ENCODE measurements at places on chromosomes 6 and 20.

- DNase-seq, result no peak
These were observed 194.8 kb downstream of the COL9A1 start for GRCh38 chr6:70107852-70108629.

GRCh38 chr20:24328901-24329300, 140.5 kb upstream of the SYNDIG1 start:
- no peak for DNase-seq

DNA sequence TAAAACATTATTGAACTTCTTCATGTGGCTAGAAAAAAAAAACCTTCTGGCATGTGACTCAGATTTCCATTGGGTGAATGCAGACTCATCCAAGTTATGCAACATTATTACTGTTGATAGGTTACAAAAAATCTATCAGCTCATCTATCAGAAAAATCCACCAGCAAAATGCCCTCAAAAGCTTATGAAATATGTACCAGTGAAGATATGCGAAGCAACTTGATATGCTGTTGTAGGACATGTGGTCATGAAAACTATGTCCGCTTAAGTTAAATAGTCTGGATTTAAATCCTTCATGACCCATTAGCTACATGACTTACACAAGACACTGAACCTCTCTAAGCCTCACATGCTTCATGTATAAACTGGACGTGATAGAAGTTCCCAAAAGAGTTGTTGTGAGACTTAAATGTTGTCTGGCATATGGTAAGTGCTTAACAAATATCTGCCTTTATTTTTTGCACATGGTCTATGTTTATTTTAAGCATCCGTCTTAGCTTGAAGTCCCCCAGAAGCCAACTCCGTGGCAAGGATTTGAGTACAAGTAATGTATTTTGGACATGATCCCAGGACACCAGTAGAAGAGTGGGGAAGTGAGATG, 12.5 kb upstream of the BFSP1 start:
- DNase-seq, result no peak

DNA sequence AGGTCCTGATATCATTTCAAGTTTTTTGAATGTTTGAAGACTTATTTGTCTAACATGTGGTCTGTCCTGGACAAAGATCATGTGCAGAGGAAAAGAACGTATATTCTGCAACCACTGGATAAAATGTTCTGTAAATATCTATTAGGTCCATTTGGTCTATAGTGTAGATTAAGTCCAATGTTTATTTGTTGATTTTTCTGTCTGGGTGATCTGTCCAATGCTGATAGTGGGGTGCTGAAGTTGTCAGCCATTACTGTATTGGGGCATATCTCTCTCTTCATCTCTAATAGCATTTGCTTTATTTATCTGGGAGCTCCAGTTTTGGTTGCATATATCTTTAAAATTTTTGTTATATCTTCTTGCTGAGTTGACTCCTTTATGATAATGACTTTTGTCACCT, 258.4 kb upstream of the CITED2 start:
- DNase-seq, result no peak

DNA sequence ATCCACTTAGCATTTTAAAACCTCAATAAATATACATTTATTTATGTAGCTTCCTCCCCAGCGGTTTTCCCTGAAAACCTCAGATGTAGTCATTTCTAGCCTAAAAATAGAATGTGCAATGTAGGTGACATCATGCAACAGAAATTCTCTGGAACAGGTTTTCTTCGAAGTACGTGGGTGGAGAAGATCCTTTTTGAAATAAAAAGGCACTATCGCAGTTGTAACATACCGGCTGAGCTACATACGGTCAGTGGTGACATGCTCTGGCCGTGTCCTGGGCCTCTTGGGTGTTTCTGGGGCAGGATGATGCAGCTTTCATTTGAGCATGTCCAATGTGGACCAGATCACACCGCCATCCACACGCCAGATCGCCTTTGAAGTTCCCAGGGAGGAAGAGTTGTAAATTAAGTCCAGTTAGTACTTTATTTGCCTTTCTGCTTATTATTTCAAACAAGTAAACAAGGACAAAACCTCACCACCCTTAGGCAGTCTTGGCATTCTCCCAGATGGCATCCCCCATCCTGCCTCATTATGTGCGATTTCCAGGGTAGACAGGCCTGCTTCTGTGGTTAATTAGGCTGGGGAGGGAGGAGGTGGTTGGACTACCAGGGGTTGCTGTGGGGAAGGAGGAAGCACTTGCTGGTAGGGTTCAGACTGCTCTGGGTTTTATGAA, 109.5 kb upstream of the CLDN20 start:
- DNase-seq, result peak; percentile 85

Data from kidney epithelial cell (primary cell).